ENCODE measurements at places on chromosomes 4 and X. TPM values are rescaled to one million over a fixed set of nuclear protein-coding genes. Genes with fewer than 3 reads are reported as not detected.

DNA sequence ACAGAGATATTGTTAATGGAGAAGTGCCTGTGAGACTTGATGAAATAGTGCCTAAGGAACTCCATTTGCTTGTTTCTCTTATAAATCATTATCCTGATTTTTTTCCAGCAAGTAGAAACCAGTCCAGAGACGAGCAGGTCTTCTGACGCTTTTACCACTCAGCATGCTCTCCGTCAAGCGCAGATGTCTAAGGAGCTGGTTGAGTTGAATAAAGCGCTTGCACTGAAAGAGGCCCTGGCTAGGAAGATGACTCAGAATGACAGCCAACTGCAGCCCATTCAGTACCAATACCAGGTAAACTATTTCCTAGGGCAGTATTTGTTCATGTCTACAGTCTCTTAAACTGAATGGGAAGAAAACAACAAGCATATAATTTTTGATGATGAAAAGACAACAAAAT lies 63.6 kb downstream of the KIF4A start:
- H3K27me3 ChIP-seq: no peaks in the 10 kb centered on the region
- DNase-seq: no peak
- no peak overlapping the region for H3K4me3 ChIP-seq
- H3K4me1 ChIP-seq: no peaks in the 10 kb centered on the region
- H3K36me3 ChIP-seq: no peaks in the 10 kb centered on the region

DNA sequence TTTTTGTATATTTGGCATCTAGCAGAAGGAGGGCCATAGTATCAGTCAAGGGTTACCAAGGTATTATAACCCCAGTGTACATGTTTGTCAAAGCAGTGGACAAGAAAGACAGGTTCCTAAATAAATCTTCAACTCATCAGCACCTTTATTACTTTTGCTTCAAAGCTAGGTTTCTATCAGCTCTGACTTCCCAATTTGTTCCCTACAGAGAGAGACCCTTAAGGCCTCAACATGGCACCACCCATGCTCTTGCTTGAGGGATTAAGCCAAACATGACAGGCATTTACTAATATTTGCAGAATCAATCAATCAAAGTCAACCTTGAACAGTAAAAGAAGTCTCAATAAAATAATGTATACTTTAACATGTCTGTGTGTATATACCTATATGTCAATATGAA lies 9.4 kb downstream of the TBCK start:
- no peaks in the 10 kb centered on the region for H3K36me3 ChIP-seq
- DNase-seq: no peak
- no peak overlapping the region for H3K27ac ChIP-seq
- H3K4me1 ChIP-seq: peaks cover 6% of the 10 kb centered on the region

Gene OGT
- total RNA-seq: 188 TPM

DNA sequence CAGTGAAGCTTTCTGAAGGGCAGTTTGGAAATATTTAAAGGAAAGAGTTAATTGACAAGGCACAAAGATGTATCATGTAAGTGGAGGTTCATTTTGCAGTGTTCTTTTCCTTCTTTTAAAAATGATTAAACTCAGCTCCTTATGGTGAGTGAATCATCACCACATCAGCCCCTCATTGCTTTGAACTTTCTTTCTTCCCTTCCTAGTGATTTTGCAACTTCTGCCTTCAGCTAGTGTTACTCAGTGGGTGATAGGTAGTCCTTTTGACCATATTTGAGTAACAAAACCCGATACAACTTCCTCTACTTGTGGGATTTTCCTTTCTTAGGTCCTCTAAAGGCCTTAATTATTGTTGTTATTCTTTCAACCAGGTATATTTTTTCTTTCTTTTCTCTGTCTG lies 8.2 kb downstream of the ZCCHC4 start:
- no peak overlapping the region for H3K27ac ChIP-seq
- no peak for DNase-seq

Gene JAKMIP1
- 0.23 TPM for total RNA-seq

Gene NAAA
- total RNA-seq: 41.4 TPM

GRCh38 chrX:131571348-131571747 lies 27.5 kb downstream of the OR13H1 start:
- no peak for DNase-seq
- no peaks in the 10 kb centered on the region for H3K27me3 ChIP-seq
- H3K4me3 ChIP-seq: no peak overlapping the region
- H3K4me1 ChIP-seq: no peaks in the 10 kb centered on the region

- no peak overlapping the region for H3K27ac ChIP-seq
- no peaks in the 10 kb centered on the region for H3K4me1 ChIP-seq
- no peaks in the 10 kb centered on the region for H3K36me3 ChIP-seq
- H3K4me3 ChIP-seq: no peak overlapping the region
- H3K27me3 ChIP-seq: no peaks in the 10 kb centered on the region
Measured at GRCh38 chrX:50168241-50168687, 32.5 kb downstream of the AKAP4 start.

- H3K27me3 ChIP-seq: no peaks in the 10 kb centered on the region
- no peak for DNase-seq
- H3K27ac ChIP-seq: no peak overlapping the region
- H3K4me1 ChIP-seq: no peaks in the 10 kb centered on the region
- no peak overlapping the region for H3K4me3 ChIP-seq
Measured at GRCh38 chr4:99710020-99710419, 52.4 kb upstream of the C4orf54 start.

GRCh38 chr4:121070274-121070673 lies 2.1 kb downstream of the NDNF start:
- no peak overlapping the region for H3K27ac ChIP-seq
- H3K4me3 ChIP-seq: no peak overlapping the region
- H3K27me3 ChIP-seq: no peaks in the 10 kb centered on the region
- no peak for DNase-seq
- H3K4me1 ChIP-seq: no peaks in the 10 kb centered on the region

DNA sequence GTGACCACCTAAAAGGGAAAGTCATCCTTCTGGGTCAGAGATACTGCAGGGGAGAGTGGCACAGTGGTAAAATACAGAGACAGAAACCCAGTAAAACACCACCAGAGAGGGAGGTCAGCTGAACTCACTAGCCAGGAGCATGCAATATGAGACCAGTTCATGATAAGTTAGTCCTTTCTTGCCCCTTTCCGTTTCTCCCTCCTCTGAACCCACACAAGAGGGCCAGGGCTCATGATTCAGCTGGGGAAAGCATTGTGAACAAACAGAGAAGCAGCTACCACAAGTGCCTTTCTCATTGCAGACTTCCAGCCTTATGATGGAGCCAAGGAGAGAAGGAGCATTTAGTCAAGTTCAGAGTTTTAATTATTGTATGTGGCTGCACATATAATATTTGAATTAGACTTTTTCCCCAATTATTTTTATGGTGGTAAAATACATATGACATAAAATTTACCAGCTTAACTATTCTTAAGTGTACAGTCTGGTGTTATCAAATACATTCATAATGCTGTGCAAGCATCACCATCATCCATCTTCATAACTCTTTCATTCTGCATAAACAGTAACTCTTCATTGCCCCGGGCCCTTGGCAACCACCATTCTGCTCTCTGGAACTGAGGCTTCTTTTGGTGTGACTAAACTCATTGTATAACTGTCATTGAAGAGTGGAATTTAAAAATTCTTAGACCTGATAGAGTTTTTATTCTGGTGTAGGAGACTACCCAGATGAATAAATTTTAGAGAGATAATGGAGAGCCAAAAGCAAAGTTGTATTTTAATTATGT lies 114.6 kb downstream of the DDIT4L start:
- H3K4me3 ChIP-seq: no peak overlapping the region
- no peaks in the 10 kb centered on the region for H3K4me1 ChIP-seq
- no peak for DNase-seq
- no peak overlapping the region for H3K27ac ChIP-seq
- no peaks in the 10 kb centered on the region for H3K36me3 ChIP-seq
- H3K27me3 ChIP-seq: no peaks in the 10 kb centered on the region

Gene RS1
- not detected for total RNA-seq

DNA sequence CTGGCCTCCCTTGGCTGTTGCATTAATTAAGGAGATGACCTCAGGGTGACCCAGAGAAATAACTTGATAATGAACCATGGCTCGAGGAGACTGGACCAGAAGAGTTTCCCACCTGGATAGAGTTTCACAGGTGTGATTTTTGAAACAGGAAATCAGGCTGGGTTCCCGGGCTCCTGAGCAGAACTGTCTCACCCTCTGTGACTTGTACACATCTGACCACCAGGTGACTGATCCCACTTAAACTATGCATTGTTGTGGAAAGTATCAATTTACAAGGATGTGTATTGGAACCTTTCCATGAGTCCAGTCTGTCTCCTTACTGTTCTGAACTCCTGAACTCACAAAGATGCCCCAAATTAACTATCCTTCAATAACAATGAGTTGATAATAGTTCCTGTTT lies 220.3 kb downstream of the PTTG2 start:
- H3K4me1 ChIP-seq: no peaks in the 10 kb centered on the region
- DNase-seq: no peak
- no peak overlapping the region for H3K27ac ChIP-seq
- H3K27me3 ChIP-seq: no peaks in the 10 kb centered on the region
- no peaks in the 10 kb centered on the region for H3K36me3 ChIP-seq
- no peak overlapping the region for H3K4me3 ChIP-seq

Data from aorta (tissue), 5 donors.